ENCODE measurements at places on chromosomes 2 and 18.
A peak's percentile ranks its signal among the peaks of the same experiment; 100 is the strongest.

DNA sequence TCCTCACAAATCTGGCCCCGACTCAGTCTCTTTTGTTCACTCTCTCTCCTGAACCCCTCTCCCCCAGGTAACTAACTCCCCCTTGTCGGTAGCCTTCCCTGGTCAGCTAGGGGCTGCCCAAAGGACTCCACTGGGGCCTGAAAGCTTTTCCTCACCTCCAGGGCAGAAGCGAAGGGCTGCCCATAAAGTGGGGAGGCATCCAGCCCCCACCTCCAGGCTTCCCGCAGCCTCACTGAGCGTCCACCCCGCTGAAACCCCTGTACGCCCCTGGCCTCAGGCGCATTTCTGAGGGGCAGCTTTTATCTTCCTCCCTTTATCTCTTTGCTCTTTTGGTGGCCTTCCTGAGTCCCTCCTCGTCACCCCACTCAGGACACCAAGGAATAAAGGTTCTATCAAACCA, 249.3 kb downstream of the CYP26B1 start:
- no peak for DNase-seq

- DNase-seq: no peak
Measured at GRCh38 chr2:7502336-7502735, 585.1 kb downstream of the RNF144A start.

DNA sequence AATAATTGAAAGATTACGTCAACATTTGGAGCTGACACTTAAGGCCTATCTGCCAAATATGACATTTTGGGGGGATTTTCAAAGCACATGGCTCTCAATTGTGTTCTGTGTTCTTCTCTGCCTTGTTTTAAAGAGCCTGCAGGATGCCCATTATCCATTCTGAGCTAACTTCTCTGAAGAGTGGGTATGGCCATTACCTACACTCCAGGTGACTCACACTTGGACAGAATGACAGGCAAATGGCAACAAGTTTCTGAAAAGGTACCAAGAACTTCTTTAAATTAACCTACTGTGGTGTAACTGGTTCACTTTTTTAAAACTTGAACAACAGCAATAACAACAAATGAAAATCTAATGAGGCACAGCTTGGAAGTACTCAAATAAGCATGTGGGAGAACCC, 834.9 kb upstream of the SLC39A10 start:
- DNase-seq: no peak

DNA sequence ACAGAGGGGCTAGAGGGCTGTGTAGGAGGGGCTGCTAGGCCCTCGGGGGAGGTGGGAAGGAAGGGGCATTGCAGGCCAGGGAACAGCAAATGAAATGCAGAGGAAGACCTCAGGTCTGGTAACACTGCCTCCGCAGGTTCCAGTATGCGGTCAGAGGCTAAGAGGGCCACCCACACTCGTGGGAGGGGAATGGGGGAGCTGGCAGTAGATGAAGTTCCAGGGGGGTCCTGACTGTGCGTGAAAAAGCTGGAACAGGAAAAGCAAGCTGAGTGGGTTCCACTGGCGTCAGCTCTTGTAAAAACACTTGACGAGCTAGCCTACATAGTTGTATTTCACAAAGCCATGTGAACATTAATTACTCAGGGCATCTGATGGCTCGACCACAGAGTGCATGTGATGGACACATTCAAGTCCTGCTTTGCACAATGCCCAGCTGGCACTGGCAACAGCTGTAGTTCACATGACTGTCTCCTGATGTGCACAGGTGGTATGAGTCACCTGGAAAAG, 29.0 kb upstream of the PTPN4 start:
- no peak for DNase-seq

GRCh38 chr2:48856144-48856543, 100.6 kb upstream of the LHCGR start:
- no peak for DNase-seq

DNA sequence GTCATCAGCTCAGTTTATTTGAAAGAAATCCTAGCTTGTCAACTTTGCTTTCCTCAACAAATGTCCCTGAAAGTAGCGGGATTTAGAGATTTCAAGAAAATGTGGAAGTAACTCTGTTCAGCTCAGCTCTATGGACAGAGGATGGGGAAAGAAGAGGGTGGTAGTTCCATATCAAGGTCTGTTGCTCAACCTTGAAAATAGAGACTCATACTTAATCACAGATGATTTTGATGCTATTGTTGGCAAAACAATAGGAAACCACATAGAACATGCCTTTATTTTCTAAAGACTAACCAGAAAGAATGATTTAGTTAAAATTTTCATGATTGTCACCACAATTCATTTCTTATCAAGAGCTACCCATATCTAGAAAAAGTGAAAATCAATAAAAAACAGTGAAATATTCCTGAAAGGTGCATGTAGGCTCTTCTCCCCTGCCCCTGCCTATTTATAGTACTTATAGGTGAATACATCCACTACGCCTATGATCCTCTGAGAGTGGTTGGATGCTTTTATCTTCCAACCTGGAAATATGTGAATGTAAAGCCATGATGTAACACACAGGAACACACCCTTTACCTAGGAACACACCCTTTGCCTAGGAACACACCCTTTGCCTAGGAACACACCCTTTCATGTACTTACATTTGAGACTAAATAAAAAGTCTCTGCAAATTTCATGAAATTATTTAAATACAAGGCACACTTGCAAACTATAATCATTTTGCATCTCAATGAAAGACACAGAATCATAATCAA, 65.8 kb downstream of the ETAA1 start:
- DNase-seq: no peak

DNA sequence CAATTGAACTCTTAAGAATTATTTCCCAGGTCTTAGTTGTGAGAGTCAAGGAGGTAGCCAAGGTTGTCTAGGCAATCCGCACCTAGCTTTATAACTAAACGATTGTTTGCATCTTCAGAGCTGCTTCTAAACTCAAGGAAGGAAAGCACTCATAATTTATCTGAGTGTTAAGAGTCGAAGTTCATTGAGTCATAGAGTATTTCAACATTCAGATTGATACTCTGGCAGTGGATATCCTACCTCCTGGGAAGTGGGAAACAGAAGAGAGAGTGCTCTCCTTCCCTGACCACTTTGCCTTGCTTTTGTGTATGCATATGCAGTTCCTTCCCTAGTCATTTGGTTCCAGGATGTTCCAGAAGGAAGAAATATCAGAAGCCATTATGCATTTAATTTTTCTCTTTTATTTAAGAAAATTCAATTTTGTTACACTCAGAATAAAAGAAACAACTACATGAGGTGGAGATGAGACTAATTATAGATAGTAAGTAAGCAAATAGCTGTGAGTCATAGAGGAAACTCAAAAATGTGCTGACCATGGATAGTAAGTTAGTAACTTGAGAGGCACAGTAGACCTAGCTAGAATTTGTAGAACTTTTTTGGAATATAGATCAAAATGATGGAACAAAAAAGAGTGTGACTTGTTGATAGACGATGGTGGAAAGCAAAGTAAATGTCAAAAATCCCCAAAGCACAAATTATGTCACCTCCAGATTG, 35.4 kb upstream of the FSHR start:
- no peak for DNase-seq

GRCh38 chr2:195395362-195395761, 261.7 kb upstream of the SLC39A10 start:
- DNase-seq: no peak

DNA sequence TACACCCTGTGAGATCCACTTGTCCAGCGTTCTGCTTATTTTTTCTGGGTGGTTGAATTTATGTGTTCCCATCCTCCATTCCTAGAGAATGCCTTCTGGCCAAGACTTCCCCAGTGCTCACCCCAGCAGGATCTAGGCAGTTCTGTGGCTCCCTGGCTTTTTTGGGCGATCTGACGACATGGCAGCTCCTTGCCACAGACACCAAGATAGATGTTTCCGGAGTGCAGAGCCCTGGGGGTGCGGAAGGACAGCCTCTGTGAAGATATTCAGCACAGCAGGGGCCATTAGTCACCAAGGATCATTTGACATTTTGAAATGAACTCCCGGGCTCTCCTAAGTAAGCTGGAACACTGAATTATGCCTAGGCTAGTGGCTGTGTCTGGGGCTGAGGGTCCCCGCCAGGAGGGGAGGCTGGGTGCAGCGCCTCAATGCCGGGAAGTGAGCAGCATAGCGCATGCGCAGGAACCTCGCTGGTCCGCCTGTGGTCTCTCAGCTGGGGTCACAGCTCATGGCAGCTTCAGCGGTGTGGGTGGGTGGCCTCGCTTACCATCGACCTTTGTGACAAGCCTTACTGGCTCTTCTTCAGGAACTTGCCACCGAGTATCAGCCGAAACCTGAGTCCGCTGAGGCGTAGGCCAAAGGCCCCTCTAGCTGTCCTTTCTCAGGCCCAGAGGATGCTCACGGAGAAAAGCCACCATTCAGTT, 60.3 kb downstream of the MEX3C start:
- DNase-seq: no peak

GRCh38 chr18:499776-500631, 497 bp downstream of the COLEC12 start:
- no peak for DNase-seq

DNA sequence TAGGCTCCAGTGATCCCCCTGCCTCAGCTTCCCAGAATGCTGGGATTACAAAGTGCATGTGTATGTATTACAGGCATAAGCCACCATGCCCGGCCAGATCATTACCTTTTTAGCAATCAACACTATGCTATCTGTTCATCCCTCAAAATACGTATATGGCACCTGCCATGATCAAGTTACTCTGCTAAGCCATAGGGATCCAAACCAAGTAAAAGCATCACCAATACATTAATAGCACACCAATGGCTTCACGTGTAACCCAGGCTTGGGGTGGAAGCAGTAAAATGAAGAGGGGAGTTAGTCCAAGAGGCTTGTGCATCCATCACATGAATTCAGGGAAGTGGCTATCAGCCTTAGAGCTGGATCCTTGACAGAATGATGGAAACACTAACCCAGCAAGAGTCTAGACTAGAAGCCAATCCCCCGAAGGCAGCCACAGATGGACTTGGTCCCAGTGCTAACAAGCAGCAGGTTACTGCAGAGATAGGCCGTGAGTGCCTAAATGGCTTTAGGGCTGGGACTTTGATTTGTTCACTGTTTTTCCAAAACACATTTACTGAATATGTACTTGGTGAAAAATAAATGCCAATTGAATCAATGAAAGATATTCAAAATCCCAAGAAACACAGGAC, 11.3 kb downstream of the HDLBP start:
- no peak for DNase-seq

- no peak for DNase-seq
Measured at GRCh38 chr2:3650140-3650920, 7.7 kb upstream of the ALLC start.

- no peak for DNase-seq
Measured at GRCh38 chr2:20594957-20595356, 55.9 kb downstream of the HS1BP3 start.

DNA sequence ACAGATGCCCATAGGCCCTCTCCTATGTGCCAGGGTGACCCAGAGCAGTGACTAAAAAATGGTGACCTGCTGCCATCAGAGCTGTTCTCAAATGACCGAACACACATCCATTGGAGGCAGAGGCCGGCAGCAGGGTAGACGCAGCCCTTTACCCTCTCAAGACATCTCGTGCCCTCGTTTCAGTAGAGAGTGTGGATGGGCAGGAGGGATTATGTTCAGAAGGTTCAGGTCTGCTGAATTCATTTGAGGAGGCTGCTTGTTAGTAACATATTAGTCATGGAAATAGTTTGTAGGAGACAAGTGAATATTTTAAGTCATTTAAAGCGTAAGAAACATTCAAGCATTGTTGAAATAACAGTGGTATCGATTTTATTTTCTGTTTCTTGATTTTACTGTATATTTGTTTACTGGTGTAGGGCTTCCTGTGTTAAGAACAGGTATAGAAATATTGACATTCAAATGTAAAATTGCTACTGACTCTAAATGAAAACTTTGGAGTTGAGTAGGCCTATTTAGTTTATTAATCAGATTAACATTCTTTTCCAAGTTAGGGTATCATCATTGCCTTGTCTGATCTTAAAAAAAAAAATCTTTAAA, 82.6 kb downstream of the ZNF532 start:
- no peak for DNase-seq

- DNase-seq: no peak
Measured at GRCh38 chr18:59068276-59069071, 71.2 kb upstream of the SEC11C start.

GRCh38 chr2:101064868-101065549, 62.9 kb downstream of the RPL31 start:
- peak; percentile 7 for DNase-seq

- DNase-seq: no peak
Measured at GRCh38 chr2:68385220-68385906, 20.3 kb downstream of the PLEK start.

DNA sequence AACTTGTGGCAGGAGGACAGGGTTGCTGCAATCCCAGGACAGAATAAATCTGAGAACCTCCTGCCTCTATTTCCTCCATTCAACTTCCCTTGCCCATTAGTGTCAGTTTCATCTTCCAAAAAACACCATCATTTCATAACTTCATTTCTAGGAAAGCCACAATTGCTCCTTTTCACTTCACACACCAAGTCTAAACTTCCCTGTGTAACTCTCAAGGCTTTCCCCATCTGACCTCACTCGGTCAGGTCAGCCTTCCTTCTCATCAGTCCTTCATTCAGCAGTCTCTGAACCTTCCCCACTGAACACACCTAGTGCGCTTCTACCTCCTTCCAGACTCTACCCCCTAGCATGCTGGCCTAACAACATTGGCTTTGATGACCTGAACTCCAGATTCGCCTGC, 35.8 kb downstream of the TCF7L1 start:
- DNase-seq: no peak

- no peak for DNase-seq
Measured at GRCh38 chr2:190755772-190756415, 107.0 kb downstream of the NAB1 start.

DNA sequence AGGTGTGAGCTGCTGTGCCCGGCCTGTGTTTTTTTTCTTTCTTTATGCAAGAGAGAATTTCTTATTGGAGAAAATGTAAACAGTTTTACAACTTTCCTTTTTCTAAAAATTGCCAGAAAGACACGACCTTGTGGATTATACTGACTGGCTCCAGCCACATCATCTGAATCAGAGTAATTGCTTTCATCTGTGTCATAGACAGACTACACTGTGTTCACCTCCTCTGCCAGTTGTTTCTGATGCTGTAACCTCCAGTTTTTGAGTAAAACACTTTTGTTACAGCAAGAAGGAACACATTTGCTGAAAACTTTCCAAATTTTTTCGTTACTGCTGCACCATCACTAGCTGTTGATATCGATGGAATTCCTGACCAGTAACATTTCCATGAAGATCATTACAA, 43.9 kb upstream of the PLEKHM3 start:
- no peak for DNase-seq

DNA sequence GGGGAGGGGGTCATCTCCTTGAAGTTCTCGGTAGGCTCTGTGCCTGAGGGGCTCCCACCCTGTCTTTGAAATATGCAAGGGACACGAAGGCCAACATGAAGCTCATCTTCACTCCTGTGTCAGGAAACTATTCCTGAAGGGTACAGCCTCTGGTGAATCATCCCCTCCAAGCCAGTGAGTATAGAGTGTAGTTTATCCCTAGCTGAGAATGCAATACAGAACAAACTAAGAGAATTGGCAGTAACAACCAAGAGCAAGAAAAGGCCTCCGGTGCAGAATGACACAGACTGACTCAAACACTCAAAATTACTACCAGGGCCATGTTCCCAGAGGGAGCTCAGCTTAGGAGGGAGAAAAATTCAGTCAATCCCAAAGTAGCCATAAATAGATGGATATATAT, 413.3 kb downstream of the BCL11A start:
- no peak for DNase-seq

GRCh38 chr2:214808981-214809750, at the start of gene BARD1:
TSS of gene BARD1 (minus strand) at chr2:214809683. CDS start at chr2:214809569, 114 bp downstream.
- no peak for DNase-seq

GRCh38 chr2:12897181-12897580, 180.4 kb downstream of the TRIB2 start:
- DNase-seq: no peak

GRCh38 chr2:162929571-162929970, 91.0 kb upstream of the KCNH7 start:
- no peak for DNase-seq

All from NCI-H1930 (cell line).